ENCODE measurements at places on chromosomes 2 and 18.

DNA sequence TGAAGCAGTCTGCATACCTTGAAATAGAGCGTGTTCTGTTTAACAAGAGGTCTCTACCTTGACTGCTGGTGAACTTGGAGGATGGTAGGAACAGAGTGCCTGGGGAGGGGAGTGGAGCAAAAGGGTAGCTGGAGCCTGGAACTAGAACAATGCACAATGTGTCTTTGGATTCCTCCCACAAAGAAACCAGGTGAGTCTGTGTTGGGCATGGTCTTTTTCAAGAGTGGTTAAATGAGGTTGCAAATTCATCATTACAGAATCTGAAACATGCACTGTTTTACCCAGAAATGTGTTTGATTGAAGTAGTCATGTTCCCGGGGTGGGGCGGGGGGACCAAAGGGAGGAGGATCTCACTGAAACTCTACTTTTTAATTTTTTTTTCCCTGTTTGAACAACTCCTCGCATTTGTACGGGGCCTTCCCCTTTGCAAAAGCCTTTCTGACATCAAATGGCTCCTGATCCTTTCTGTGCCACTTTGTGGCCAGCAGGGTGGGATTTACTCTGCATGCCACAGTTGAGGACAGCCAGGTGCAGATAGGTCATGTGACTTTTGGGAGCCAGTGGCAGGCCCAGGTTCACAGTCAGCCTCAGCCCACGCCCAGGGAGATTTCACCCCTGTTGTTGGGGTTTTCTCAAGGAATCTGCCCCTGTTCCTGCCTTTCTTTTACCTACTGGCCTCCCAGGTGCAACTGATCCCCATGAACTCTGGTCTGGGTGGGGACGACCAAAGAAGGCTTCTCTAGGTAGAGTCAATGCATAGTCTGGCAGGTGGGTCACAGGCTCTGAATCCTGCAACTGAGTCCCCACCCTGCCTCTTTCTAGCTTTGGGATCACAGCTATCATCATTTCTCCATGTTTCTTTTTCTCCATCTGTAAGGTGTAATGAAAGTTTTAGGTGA is 28.2 kb downstream of the MYCN start:
- DNase-seq: no peak

DNA sequence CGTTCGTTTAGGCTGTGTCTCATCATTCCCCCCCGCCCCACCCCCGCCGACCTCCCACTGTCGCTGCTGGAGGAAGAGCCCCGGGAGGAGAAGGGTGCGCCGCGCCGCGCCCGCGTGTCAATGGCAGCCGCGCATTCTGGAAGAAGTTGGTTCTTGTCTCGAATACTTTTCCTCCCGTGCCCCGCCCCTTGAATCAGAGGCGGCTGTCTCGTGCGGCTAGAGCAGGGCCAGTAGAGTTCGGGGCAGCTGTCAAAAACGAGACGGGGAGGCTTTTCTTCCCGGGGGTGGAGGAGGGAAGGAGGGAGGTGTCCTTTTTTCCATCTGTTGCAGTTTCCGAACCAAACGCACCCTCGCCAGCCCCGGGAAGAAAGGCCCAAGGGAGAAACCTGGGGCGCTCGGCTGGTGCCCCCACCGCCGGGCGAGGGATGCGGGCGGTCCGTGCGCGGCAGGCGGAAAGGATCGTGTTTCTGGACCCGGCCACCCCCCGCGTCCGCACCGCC is 410 bp upstream of the TGIF1 start:
- no peak for DNase-seq

- no peak for DNase-seq
These were observed 86.4 kb upstream of the RMDN2 start for GRCh38 chr2:37838541-37839167.

- no peak for DNase-seq
These were observed 47.0 kb upstream of the AP1S3 start for GRCh38 chr2:223884399-223884798.

- DNase-seq: no peak
These were observed 62.3 kb downstream of the ESCO1 start for GRCh38 chr18:21538230-21538629.

GRCh38 chr2:24511894-24512293 is 20.8 kb downstream of the NCOA1 start:
- no peak for DNase-seq
